CD8-positive, alpha-beta memory T cell (primary cell): ENCODE measurements at places on chromosomes 16 and 17.
A peak's percentile ranks its signal among the peaks of the same experiment; 100 is the strongest.

- DNase-seq, result no peak
These were observed 30.2 kb upstream of the FAAP100 start for GRCh38 chr17:81582341-81582740.

DNA sequence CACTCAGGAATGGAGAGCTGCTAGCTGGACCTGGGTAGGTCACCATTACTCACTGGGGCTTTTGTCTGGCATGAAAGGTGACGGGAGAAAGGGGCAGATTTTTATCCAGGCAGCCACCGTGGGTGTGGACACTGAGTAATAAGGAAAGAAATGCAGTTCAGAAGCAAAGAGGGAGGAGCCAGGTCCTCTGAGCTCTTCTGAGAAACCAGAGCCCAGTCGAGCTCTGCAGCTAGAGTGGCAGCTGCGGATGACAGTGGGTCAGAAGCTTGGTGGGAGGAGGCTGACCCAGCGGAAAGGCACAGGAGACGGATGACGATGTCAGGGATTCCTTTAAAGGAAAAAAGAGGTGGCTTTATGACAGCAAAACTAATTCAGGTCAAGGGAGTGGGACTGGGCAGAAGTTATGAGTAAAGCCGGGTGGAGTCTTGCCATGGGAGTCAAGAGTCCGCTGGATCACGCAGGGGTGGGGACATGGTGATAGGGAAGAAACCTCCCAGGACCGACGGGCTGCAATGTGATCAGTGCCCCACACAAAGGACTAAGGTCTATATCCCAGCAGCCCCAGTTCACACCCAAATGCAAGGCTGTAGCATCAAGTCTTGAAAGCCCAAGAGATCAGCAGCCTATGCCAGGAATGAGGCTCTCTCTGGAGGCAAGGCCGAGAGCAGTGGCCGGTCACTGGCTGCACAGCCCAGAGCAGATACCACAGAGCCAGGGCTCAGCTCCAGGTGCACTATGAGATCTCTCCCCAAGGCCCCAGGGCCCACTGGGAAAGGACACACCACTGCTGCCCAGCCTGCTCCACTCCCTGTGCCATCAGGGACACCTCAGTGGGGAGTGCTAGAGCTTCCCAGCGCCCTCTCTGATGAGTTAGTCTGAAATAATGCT, 6.3 kb upstream of the MNT start:
- no peak for DNase-seq

GRCh38 chr16:22638393-22639206, 127.9 kb downstream of the NPIPB5 start:
- no peak for DNase-seq

- no peak for DNase-seq
These were observed 80.2 kb upstream of the DOC2B start for GRCh38 chr17:261635-262034.

DNA sequence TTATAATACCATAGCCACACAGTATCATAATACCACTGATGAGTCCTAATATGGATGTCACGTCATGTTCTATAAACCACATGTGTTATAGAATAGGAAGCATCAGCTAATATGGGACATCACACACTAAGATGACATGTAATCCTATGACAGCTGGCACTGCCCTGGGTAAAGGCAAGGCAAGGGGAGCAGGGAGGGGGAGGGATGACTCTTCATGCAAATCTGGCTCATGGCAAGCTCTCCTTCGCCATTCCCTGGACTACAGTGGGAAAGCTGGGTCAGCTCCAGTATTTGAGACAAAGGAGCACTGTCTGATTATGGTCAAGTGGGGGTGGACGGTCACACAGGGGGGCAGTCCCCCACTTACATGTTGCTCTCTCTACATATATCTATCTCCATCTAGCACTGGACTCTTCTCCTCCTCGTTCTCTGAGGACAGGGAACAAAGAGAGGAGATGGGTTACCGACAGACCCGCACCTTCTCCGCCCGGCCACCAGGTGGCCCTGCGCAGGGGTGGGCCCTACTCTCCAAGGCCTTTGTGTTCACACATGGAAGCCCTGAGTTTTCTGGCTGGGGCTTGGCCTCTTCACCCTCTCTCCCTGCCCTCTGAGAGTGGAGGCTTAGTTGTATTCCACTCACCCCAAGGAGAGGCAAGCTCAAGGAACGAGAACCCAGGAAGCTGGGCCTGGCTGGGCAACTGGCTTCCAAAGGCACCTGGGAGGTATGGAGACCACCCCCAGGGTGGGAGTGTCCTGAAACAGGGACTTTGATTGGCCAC, 23.4 kb upstream of the MPO start:
- DNase-seq, result peak; percentile 55

DNA sequence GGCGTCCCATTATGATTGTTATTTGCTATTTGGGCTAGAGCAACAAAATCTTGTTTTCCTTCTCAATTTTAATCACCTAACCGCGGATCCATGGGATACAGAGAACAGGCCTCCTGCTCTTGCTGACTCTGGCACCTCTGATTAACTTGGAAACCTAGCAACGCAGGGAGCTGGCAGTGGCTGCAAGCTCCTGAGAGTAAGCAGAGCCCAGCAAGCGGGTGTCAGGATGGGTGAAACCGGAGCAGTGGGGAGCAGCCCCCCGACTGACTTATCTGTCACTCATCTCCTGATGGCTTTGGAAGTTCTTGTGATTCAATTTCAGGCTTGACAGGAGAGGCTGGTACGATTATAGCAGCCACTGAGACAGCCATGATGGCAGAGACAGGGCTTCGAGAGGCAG, 45.5 kb upstream of the CDC42EP4 start:
- no peak for DNase-seq

GRCh38 chr17:12867726-12868125, 78.4 kb downstream of the ARHGAP44 start:
- no peak for DNase-seq

- DNase-seq, result no peak
These were observed 31.0 kb downstream of the OMG start for GRCh38 chr17:31266042-31266441.

DNA sequence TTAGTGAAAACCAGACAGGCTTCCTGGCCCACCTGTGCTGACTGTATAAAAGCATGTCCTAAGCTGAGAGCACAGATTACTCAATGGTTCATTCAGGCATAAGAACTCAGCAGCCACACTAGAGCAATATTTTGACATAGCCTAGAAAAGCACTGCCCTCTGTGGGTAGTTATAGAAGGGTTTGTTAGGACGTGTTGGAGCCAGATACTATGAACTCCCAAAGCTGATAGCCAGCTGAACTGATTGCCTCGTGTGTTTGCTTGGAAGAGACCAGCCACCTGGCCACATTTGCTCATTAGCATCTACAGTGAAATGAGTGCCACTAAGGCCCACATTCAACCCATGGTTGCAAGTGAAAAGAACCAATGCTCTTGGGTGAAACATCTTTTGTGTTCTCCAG, 30.8 kb upstream of the ABCA5 start:
- DNase-seq, result no peak

GRCh38 chr16:9102379-9102778, 10.9 kb downstream of the HAPSTR1 start:
- no peak for DNase-seq

- DNase-seq, result no peak
These were observed 394.5 kb downstream of the NPIPA8 start for GRCh38 chr16:17942067-17942466.

DNA sequence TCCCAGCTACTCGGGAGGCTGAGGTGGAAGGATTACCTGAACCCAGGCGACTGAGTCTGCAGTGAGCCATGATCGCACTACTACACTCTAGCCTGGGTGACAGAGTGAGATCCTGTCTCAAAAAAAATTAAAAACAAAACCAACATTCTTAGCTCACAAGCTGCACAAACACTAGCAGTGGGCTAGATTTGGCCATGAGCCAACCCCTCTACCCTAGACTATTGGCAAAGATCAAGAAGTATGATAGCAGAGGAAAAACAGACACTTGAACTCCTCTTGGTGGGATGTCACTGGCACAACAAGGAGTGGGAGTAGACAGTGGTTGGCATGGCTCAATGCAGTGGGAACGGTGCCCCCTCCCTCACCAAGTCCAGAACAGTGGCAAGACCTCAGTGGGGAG, 19.6 kb upstream of the RIPOR1 start:
- DNase-seq, result no peak

DNA sequence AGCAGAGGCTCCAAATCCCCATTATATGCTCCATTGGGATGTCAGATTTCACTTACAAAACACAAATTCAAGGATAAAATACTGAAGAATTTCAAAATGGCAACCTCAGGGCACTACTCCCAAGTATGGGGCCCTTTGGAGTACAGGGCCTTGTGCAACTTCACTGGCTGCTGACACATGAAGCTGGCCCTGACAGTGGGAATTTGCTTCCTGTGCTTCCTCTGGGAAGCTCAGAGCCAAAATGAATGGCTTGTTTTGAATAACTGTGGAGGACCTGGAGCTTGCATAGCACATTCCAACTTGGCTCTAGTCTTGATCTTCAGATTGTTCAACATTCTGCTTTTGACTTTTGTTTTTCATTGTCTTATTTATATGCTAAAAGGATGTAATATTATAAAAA, 52.3 kb upstream of the HNF1B start:
- DNase-seq, result no peak

GRCh38 chr17:69743091-69743490, 328.6 kb downstream of the MAP2K6 start:
- DNase-seq, result no peak

DNA sequence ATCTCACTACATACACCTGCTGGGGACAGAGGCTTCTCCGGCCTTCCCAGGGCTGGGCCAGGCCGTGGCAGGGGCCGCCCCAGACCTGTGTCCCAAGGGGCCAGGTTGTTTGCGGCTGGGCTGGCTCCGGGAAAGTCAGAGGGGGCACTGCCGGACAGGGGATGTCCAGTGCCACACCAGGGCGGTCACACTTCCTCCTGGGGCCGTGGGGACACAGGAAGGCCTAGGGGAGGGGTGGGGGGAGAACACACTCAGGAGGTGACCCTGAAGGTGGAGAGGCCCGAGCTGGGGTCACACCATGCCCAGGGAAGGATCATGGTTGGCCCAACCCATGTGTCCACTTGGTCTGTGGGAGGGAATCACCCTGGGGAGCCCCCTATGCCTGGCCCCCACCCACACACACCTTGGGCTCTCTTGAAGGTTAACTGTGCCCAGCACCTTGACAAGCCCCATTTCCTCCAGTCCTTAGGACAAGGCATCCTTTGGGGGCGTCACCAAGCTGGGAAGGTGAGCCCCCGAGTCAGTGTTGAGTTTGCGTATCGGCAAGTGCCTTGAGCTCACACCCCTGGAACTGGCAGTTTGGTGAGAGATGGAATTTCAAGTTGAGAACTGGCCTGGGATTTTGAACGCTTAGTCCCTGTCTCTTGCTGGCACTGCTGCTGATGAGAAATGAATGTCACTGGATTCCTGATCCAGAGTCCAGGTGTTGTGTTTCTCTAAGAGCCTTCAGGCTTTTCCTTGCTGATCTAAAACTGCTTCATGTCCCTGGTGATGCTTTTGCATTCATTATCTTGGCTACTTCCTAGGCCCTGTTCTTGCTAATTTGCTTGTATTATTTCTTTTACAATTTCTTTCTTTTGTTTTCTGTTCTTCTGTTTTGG, 7.7 kb upstream of the ACTG1 start:
- no peak for DNase-seq

DNA sequence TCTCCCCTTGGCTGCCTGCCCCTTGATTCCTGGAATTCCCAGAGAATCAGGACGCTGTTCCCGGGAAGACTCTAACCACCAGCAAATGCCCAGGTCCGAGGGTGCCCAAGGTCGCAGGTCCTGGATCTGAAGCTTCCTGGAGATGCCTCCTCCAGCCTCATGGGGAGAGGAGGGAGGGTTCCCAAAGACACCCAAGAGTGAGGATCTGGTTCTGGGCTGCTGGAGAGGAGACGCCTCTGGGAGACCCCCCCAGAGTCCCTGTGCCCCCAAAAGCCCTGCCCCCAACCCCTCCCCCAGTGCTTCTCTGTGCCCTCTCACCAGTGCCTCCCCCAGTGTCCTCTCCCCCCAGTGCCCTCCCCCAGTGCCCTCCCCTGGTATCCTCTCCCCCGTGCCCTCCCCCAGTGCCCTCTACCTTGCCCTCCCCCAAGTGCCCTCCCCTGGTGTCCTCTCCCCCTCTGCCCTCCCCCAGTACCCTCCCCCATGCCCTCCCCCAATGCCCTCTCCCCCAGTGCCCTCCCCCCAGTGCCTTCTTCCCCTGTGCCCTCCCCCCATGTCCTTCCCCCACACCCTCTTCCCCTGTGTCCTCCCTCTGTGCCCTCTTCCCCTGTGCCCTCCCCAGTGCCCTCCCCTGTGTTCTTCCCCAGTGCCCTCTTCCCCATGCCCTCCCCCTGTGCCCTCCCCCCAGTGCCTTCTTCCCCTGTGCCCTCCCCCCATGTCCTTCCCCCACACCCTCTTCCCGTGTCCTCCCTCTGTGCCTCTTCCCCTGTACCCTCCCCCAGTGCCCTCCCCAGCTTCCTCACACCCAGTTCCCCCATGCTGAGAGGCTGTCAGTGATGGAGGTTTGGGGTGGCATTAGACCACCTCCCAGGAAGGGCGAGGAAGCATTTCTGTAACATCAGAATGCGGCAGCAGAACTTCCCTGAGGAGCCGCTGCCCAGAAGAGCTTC, 6.3 kb upstream of the SECTM1 start:
- no peak for DNase-seq

- DNase-seq, result no peak
These were observed 7.3 kb upstream of the SLX4 start for GRCh38 chr16:3618769-3619141.
